ENCODE measurements at places on chromosomes 5 and 9. TPM values are rescaled to one million over a fixed set of nuclear protein-coding genes. Genes with fewer than 3 reads are reported as not detected.

DRD1 gene
- total RNA-seq: 0.77 TPM

OSTF1 gene
- total RNA-seq: 13.6 TPM

GZMA gene
- total RNA-seq: not detected

PCDHA4 gene
- total RNA-seq: 1.8 TPM

CDKN2A gene
- not detected for total RNA-seq

HAVCR2 gene
- 0.38 TPM for total RNA-seq

MCTP1 gene
- 8.9 TPM for total RNA-seq

ZFP37 gene
- total RNA-seq: 1.3 TPM
